ENCODE measurements at places on chromosomes 13 and 19.

GRCh38 chr13:39450176-39450575, 152.8 kb downstream of the LHFPL6 start:
- DNase-seq, result no peak

DNA sequence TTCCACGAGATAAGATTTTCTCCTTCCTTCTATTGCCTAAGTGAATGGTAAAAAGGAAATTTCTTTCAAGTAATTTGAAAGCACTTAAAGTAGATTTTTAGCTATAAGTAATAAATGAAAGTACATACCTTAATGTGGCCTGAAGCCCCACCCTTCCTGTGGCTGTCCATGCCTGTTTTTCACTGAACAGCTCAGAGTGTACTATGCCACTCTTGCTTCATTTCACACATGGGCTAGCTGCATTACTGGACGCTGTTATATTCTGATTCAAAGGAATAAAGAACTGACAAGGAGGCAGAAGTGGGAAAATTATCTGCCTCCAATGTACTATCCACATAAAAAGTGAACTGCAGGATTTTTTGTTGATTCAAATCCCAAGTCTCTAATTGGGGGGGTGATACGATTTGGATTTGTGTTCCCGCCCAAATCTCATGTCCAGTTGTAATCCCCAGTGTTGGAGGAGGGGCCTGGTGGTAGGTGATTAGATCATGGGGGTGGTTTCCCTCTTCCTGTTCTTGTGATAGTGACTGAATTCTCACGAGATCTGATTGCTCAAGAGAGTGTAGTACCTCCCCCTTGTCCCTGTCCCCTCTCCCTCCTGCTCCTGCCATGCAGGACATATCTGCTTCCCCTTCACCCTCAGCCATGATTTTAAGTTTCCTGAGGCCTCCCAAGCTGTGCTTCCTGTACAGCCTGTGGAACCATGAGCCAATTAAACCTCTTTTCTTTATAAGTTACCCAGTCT, 154.7 kb upstream of the SGCG start:
- no peak for DNase-seq

DNA sequence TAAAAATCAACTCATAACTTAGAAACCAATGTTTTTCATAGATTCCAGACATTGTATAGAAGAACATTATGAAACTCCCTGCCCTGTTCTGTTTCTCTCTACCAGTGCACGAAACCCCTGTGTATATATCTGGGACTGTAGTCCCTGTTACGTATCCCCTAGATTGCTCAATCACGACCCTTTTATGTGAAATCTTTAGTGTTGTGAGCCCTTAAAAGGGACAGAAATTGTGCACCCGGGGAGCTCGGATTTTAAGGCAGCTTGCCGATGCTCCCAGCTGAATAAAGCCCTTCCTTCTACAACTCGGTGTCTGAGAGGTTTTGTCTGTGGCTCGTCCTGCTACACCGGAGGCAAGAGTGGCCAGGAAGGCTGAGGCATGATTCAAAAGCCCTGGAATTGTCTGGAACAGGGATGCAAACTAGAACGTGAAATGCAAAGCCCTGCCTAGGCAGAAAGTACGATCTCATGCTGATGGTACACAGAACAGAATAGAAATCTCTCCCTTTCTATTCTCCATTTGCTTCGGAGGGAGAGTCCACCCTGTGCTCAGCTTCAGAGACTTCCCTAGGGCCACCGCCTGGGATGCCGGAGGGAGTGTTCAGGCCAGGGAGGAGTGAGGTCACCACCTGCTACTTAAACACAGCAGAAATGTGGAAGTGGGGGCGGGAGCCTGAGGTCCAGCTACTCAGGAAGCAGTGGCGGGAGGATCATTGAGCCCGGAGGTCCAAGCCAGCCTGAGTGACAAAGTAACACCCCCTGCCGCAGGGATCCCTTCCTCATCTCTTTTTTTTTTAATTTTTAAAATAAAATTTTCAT, 758 bp upstream of the ZNF888 start:
- no peak for DNase-seq

DNA sequence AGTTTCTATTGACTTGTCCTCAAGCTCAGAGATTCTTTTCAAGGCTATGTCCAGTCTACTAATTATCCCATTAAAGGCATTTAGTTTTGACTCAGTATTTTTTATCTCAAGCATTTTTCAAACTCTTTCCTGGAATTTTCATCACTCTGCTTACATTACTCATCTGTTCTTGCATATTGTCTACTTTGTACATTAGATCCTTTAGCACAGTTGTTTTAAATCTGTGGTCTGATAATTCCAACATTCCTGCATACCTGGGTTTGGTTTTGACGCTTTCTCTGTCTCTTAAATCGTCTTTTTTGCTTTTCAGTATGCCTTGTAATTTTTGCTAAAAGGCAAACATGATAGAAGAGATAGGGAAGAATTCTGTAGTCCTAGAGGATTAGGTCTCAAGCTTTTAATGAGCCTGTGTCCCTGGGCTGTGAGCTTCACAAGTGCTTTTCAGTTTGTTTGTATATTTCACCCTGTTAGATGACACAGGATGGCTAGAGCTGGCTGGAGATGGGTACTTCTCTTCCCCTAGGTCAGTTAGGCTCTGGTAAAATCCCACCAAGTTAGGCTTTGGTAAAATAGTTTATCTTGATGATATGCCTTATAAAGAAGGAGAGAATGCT, 46.1 kb upstream of the GPC6 start:
- DNase-seq, result no peak

GRCh38 chr13:27449081-27449603, 1.2 kb downstream of the MTIF3 start:
- no peak for DNase-seq

DNA sequence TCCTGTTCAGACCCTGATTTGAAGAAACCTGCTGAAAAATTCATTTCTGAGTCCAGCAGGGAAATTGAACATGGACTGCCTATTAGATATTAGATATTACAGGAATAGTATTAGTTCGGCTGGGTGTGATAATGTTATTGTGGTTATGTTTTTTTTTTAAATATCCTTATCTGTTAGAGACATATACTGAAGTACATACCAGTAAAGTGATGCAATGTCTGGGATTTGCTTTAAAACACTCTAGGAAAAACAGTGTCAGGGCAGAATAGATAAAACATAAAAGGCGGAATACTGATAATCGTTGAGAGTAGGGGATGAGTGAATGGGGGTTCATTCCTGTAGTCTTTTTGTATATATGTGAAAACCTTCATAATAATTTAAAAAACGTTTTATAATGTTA, 28.7 kb upstream of the AMER2 start:
- DNase-seq, result no peak

GRCh38 chr19:2214251-2214650, 21.9 kb downstream of the PLEKHJ1 start:
- DNase-seq, result no peak

GRCh38 chr19:40139533-40140287, 49.0 kb upstream of the ZNF780A start:
- DNase-seq, result no peak

DNA sequence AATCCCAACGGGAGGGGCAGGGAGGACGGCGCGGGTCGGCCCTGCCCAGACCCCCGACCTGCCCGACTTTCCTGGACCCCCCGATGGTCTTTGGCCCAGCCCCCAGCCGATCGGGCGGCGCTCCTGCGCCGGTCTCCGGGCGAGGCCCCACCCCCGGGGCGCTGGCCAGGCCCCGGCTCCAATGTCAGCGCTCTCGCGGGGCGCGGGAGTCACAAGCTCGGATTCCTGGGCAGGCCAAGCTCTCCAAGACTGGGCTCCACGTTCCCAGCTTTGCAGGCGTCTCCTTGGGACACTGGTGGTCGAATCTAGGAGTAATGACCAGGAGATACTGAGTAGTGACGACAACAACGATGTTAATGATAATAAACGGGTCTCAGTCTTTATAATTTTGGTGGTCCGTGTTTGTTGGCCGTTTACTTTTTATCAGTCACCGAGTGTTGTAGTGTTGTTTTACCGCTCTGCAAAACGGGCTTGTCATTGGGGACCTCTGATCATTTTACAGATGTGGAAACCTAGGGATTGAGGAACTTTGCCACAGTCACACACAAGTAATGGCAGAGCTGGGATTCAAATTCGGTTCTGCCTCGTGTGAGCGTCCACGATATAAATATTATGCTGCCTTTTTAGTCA, 545 bp downstream of the RAD23A start:
- peak; percentile 54 for DNase-seq

DNA sequence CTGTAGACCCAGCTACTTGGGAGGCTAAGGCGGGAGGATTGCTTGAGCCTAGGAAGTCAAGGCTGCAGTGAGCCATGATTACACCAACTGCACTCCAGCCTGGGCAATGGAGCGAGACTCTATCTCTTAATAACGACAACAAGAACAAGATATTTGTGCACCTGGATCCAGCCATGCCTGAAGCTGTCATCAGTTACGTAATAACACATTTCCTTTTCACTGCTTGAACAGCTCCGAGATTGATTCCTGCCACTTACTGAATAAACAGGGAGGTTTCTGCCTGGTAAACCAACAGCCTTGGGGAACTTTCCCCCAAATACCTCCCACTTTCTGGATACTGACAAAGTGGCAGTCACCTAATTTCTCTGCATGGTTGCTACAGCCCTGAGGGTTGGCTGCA, 5.4 kb downstream of the KANK2 start:
- DNase-seq, result no peak
